Naive thymus-derived CD8-positive, alpha-beta T cell (primary cell): ENCODE measurements at places on chromosomes 7 and 10. TPM values are rescaled to one million over a fixed set of nuclear protein-coding genes. Genes with fewer than 3 reads are reported as not detected.
A peak's percentile ranks its signal among the peaks of the same experiment; 100 is the strongest.

- H3K27me3 ChIP-seq, result no peaks in the 10 kb centered on the region
- peaks cover 22% of the 10 kb centered on the region for H3K4me1 ChIP-seq
- no peak for DNase-seq
- H3K36me3 ChIP-seq, result peaks cover 12% of the 10 kb centered on the region
- H3K27ac ChIP-seq, result peak overlapping the region; percentile 19
Observed at GRCh38 chr10:42640610-42641229, 2.4 kb upstream of the ZNF33B start.

The ASZ1 gene
- total RNA-seq, result not detected

The CLRN3 gene
- not detected for total RNA-seq

The ANXA7 gene
- 105 TPM for total RNA-seq

DNA sequence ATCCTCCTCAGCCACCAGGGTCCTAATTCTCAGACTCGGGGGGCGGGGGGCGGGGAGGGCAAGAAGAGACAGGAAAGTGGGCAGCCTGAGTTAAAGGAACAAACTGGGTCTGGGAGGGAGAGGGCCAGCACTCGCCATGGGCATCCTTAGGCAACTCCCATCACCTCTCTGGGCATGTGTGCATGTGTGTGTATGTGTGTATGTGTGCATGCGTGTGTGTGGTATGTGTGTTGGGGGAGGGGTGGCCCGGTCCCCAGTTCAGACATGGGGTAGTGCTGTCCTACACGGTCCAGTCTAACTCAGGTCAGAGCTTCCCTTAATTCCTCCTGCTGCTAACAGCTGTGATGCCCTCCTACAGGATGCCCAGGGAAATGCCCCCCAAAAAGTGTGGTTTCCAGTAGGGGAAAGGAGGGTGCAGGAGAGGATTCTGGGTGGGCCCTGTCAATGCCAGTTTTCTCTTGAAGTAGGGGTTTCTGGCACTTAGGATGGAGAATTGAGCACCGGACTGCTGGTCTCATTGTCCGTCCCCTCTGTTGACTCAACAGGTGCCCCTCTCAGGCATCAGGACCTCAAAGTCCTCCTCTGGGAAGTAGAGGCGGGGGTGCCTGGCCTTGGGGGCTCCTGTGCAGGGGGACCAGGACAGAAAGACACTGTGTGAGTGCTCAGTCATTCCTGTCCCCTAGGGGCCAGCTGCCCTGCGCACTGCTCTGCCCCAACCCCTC is 15.1 kb upstream of the ZMIZ1 start:
- H3K36me3 ChIP-seq, result no peaks in the 10 kb centered on the region
- H3K27ac ChIP-seq, result no peak overlapping the region
- H3K4me1 ChIP-seq, result peaks cover 43% of the 10 kb centered on the region
- H3K27me3 ChIP-seq, result no peaks in the 10 kb centered on the region

DNA sequence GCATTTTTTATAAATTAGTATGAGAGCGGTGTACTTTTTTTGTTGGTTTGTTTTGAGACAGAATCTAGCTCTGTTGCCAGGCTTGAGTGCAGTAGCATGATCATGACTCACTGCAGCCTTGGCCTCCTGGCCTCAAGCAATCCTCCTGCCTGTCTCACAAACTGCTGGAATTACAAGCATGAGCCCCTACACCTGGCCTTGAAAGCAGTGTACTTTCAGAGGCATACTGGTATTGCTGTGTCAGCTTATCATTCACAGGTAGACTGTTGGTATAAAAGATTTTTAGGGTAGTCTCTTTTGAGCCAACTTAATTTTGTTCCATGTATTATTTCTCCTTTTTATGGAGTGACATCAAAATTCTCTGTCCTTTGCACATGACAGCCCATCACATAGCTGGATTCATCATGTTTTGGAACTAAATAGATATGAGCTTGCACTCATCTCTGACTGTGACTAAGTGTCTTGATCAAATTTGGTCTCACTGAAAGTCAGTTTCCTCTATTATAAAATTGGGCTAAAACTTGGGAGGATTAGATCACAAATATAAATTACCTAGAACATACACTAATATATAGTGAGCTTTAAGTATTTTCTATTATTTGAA is 12.4 kb downstream of the GNAT3 start:
- DNase-seq, result no peak
- peaks cover 2% of the 10 kb centered on the region for H3K27me3 ChIP-seq
- H3K27ac ChIP-seq, result no peak overlapping the region
- H3K36me3 ChIP-seq, result no peaks in the 10 kb centered on the region

The CFAP58 gene
- total RNA-seq, result not detected

- H3K27me3 ChIP-seq, result peaks cover 7% of the 10 kb centered on the region
- DNase-seq, result no peak
- no peak overlapping the region for H3K4me3 ChIP-seq
- no peak overlapping the region for H3K27ac ChIP-seq
- H3K4me1 ChIP-seq, result no peaks in the 10 kb centered on the region
- H3K36me3 ChIP-seq, result no peaks in the 10 kb centered on the region
Observed at GRCh38 chr10:34188221-34188620, 626.9 kb downstream of the PARD3 start.

The ITIH5 gene
- not detected for total RNA-seq

GRCh38 chr10:85490431-85490830 is 876.2 kb downstream of the GRID1 start:
- H3K27me3 ChIP-seq, result peaks cover 11% of the 10 kb centered on the region
- H3K27ac ChIP-seq, result no peak overlapping the region
- H3K4me1 ChIP-seq, result no peaks in the 10 kb centered on the region
- H3K36me3 ChIP-seq, result no peaks in the 10 kb centered on the region
- no peak for DNase-seq
- H3K4me3 ChIP-seq, result no peak overlapping the region

The ZNF727 gene
- 2.3 TPM for total RNA-seq

DNA sequence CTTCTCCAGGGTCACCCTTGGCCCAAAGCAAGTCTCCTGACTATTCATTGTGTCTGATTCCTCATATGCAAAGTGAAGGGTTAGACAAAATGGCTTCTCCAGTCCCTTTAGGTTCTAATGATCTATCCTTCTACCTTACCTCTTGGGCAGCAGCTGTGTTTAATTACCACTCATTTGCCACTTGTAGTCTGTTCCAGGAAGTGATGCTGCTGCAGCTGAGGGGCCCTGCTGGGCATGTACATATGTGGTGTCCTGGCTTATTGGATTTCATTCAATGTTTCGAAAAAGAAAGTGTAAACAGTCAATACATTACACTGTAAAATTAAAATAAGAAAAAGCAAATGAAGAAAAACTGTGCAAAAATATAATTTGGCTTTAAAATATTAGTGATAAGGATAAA is 36.6 kb downstream of the SCIN start:
- H3K4me1 ChIP-seq, result no peaks in the 10 kb centered on the region
- H3K4me3 ChIP-seq, result no peak overlapping the region
- H3K27me3 ChIP-seq, result peaks cover 2% of the 10 kb centered on the region
- DNase-seq, result no peak
- H3K27ac ChIP-seq, result no peak overlapping the region

The TMEM176B gene
- total RNA-seq, result not detected

DNA sequence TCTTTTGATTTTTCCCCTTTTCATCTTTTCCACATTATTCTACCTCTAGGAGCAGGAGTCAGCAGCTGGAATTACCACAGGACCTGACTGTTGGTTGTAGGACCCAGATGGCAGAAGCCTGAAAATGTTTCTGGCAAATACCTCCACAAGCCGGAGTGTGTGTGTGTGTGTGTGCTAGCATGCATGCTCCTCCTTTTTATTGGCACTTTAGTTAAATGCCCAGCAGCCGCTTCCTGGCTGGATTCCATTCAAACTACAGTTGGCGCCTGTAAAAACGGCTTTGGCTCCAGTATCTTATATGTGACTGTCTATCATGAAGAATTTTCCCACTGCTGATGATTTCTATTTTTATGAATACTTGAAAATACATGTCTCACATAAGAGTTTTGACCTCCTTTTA is 319.7 kb upstream of the SP4 start:
- no peaks in the 10 kb centered on the region for H3K36me3 ChIP-seq
- DNase-seq, result no peak
- no peak overlapping the region for H3K27ac ChIP-seq
- no peaks in the 10 kb centered on the region for H3K4me1 ChIP-seq
- H3K27me3 ChIP-seq, result peaks cover 8% of the 10 kb centered on the region
- H3K4me3 ChIP-seq, result no peak overlapping the region

DNA sequence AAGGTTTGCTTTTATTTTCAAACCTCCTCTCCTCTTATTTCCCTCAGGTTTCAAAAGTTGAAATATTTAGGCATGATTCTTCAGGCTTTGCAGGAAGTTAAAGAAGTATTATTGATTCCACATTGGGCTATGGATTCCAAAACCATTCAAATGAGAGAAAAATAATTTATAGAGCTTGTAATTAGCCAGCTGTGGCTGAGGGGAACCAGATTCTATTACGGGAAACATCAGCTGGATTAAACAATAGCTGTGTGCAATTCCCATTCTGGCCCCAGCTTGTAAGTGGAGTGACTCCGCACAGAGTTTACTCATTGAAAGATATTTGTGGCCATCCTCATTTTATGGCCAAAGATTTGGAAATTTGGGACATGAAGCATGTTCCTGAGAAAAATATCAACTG is 77.0 kb upstream of the PHYHIPL start:
- H3K4me3 ChIP-seq, result no peak overlapping the region
- no peaks in the 10 kb centered on the region for H3K4me1 ChIP-seq
- no peaks in the 10 kb centered on the region for H3K27me3 ChIP-seq
- no peak overlapping the region for H3K27ac ChIP-seq

The AUTS2 gene
- total RNA-seq, result 3.0 TPM

DNA sequence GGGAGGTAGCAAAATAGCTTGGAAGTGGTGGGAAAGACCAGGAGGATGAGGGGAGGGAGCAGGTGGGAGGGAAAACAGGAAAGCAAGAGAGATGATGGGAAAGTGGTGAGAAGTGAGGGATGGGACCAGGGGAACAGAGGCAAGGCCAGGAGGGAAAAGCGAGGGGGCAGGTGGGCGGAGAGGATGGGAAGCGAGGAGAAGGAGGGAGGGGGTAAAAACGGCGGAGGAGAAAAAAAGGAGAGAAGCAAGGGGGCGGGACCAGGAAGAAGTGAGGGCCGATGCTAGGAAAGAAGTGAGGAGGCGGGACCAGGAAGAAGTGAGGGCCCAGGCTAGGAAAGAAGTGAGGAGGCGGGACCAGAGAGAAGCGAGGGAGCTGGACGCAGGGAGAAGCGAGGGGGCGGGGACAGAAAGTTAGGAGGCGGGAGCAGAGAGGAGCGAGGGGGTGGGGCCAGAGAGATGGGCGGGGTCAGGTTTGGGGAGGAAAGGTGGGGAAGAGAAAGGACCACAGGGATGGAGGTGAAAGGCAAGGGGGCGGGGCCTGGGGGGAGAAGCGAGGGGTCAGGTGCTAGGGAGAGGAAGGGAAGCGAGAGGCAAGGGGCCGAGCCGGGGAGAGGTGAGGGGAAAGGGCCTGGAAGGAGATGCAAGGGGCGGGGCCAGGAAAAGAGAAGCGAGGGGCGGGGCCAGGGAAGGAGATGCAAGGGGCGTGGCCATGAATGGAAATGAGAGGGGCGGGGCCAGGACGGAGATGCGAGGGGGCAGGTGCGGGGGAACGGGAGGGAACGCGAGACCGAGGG is 984 bp downstream of the SMURF1 start:
- peak overlapping the region; percentile 95 for H3K27ac ChIP-seq
- H3K36me3 ChIP-seq, result no peaks in the 10 kb centered on the region
- H3K27me3 ChIP-seq, result peaks cover under 1% of the 10 kb centered on the region
- peak overlapping the region; percentile 98 for H3K4me3 ChIP-seq
- peaks cover 48% of the 10 kb centered on the region for H3K4me1 ChIP-seq
- peak; percentile 81 for DNase-seq

The PON1 gene
- total RNA-seq, result not detected

GRCh38 chr10:23056186-23056579 is 39.2 kb upstream of the MSRB2 start:
- H3K4me3 ChIP-seq, result no peak overlapping the region
- no peaks in the 10 kb centered on the region for H3K4me1 ChIP-seq
- H3K27me3 ChIP-seq, result peaks cover 3% of the 10 kb centered on the region
- DNase-seq, result no peak
- H3K36me3 ChIP-seq, result no peaks in the 10 kb centered on the region

DNA sequence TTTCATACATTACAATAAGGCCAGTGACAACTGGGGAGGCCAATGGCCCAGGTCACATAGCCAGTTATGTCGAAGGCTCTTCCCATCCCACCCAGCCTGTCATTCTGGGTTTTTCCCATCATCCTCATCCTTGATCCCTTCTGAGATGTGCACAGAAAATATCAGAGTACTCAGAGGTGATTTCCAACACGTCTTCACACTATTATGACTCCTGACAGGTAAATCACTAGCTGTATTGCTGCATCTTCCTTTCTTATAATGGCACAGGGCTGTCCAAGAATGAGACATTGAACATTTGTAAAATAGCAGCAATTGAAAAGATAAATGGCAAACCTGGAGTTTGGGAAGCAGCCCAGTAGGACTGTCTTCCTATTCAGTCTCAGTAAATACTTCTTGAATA is 159.9 kb downstream of the PLXNA4 start:
- no peaks in the 10 kb centered on the region for H3K4me1 ChIP-seq
- no peaks in the 10 kb centered on the region for H3K27me3 ChIP-seq
- no peak for DNase-seq
- no peak overlapping the region for H3K4me3 ChIP-seq
- H3K36me3 ChIP-seq, result peaks cover 5% of the 10 kb centered on the region
- no peak overlapping the region for H3K27ac ChIP-seq

The GRID2IP gene
- 2.6 TPM for total RNA-seq

- no peak for DNase-seq
- peak overlapping the region; percentile 77 for H3K4me3 ChIP-seq
- no peak overlapping the region for H3K27ac ChIP-seq
- peaks cover 60% of the 10 kb centered on the region for H3K27me3 ChIP-seq
- peaks cover 46% of the 10 kb centered on the region for H3K4me1 ChIP-seq
- peaks cover 2% of the 10 kb centered on the region for H3K36me3 ChIP-seq
Observed at GRCh38 chr7:114086914-114087652, 168.3 kb upstream of the PPP1R3A start.

The AGMO gene
- total RNA-seq, result not detected

DNA sequence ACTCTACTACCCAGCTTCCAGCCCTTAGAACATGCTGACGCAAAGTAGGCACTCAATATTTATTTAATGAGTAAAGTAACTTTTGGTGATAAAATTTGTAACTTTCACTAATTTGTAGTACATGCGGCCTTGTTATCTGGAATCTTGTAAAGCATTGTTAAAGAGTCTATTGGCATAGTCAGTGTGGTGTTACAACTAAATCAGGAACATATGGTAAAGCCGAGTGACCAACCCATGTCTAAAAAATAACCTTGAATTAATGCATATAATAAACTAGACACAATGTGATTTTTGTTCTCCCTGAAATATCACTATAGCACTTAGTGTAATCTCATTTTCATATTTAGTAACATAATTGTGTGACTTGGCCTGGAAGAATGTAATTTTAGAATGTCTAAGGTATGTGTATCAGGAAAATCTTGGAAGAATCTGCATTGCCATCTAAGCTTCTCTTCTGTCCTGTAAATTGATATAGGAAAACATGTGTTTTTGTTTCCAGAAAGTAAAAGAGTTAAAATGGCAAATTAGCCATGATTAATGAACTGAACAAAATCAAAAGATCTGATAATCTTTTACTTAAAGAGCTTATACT is 256.7 kb upstream of the GNAI1 start:
- H3K4me1 ChIP-seq, result no peaks in the 10 kb centered on the region
- no peak overlapping the region for H3K4me3 ChIP-seq
- no peaks in the 10 kb centered on the region for H3K36me3 ChIP-seq
- DNase-seq, result no peak

GRCh38 chr10:126470991-126471390 is 82.7 kb upstream of the ADAM12 start:
- no peak for DNase-seq
- H3K36me3 ChIP-seq, result no peaks in the 10 kb centered on the region
- H3K4me1 ChIP-seq, result peaks cover 9% of the 10 kb centered on the region
- H3K27ac ChIP-seq, result no peak overlapping the region
- H3K4me3 ChIP-seq, result no peak overlapping the region
